Esophagus squamous epithelium (tissue), 5 donors: ENCODE measurements at places on chromosomes 13 and 19.

DNA sequence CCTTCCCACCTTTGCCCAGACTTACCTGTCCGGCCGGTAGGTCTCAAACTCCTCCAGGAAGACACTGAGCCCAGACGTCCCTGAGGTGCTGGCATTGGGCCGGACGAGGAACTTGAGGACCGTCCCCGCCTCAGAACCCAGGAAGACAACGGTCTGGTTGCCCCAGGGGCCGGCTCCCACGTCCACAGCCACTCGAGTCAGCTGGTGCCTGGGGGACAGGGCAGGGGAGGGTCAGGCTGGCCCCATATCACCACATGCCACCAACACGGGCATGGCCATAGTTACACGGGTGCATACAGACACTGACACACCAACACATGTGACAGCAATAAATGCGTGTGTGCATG lies 8.4 kb upstream of the LRG1 start:
- no peak for DNase-seq

DNA sequence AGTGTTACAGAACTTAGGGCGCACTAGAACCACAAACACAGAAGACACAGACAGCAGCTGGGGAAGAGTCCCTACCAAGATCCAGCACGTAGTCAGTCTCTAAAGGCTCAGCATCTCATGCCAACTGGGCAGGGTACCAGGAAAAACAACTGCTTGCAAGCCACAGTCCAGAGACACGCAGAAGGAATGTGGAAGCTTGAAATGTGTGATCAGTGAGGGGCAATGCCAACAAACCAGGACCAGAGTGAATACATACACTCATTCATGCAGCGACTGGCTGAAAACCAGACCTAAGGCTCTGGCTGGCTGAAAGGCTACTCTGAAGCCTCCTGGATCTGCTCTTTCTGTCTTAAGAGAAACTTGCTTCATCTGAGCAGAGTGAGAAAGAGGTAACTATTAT lies 1484.8 kb downstream of the EFNB2 start:
- DNase-seq, result no peak

DNA sequence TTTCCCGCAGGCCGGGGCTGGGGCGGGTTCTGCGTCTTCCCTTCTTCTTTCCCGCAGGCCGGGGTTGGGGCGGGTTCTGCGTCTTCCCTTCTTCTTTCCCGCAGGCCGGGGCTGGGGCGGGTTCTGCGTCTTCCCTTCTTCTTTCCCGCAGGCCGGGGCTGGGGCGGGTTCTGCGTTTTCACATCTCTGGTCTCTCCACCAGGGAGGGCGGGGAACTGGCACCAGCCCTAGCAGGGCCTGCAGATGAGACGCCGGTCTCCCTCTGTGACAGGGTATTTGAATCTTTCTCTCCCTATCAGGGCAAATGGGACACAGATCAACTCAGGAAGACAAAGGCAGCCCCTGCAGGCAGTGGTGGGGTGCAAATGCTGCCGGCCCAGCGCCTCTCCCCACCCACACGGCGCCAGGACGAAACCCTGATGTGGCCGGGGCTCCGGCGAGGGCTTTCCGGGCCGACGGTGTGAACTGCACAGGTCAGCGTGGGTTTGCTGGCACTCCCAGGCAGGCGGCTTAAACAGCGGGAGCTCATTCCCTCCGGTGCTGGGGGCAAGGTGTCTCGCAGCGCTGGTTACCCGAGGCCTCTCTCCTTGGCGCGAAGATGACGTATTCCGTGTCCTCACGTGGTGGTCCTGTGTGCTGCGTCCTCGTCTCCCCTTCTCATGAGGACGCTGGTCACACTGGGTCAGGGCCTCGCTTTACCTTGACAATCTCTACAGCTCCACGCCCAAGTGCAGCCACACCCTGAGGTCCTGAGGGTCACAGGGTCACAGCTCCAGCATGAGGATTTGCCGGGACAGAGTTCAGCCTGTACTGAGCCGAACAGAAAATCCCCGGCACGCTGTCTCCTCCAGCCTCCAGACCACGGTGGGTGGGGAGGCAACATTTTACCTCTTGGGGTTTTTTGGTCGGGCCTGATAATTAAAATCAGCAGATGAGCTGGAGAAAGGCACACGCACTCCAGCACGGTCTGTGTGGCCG lies 717 bp upstream of the C13orf46 start:
- no peak for DNase-seq

GRCh38 chr19:16146112-16146511 lies 2.6 kb downstream of the HSH2D start:
- DNase-seq, result no peak

GRCh38 chr19:1247748-1248138 lies 640 bp upstream of the MIDN start:
- no peak for DNase-seq

GRCh38 chr13:85503797-85504196 lies 295.4 kb downstream of the SLITRK6 start:
- DNase-seq, result no peak

- DNase-seq, result no peak
Observed at GRCh38 chr13:29718694-29719093, 123.2 kb upstream of the SLC7A1 start.

- no peak for DNase-seq
Observed at GRCh38 chr13:114146173-114146572, 13.8 kb upstream of the RASA3 start.

- DNase-seq, result no peak
Observed at GRCh38 chr19:6065685-6066374, 44.5 kb downstream of the RFX2 start.

DNA sequence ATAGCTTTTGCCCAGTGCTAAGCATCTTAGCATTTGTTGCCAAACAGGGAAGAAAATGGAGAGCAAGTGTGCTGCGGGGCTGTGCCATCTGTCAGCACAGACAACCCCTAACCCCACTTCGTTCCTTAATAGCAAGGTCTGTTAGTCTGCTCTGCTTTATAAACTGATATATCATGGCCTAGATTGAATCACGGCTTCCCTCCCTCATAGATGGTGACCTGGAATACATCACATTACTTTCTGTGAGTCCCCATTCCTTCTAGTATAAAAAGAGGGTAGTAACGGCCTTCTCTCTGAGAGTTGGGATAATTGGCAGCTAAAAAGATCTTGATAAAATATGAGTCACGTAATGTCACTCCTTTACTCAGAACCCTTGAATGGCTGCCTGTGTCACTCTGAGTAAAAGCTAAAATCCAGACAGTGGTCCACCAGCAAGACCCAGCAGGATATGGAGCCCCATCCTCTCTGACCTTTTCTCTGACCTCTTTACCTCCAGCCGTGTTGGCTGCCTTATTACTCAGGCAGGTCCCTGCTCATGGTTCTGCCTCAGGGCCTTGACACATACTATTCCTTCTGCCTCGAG lies 151.7 kb downstream of the DLEU7 start:
- DNase-seq, result no peak

GRCh38 chr19:29510701-29511265 lies 15.0 kb upstream of the VSTM2B start:
- no peak for DNase-seq

DNA sequence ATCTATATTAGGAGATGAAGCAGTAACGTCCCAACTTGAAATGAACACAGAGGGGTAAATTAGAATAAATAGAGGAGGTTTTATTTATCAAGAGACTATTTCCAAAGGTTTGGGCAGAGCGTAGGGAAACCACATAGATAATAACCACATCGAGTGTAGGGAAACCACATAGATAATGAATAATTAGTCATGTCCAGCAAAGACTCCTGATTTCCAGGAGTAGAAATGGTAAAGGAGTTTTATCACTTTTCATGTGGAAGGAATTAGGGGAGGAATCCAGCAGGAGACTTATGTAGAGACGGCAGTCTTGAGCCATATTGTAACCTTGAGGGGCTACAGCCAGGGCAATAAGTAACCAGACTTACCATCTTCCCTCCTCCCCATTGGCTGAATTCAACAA lies 136.3 kb upstream of the CSNK1A1L start:
- DNase-seq, result no peak

- no peak for DNase-seq
Observed at GRCh38 chr19:4816950-4817278, 14.6 kb downstream of the TICAM1 start.

- no peak for DNase-seq
Observed at GRCh38 chr13:59861676-59862075, 302.1 kb downstream of the DIAPH3 start.

DNA sequence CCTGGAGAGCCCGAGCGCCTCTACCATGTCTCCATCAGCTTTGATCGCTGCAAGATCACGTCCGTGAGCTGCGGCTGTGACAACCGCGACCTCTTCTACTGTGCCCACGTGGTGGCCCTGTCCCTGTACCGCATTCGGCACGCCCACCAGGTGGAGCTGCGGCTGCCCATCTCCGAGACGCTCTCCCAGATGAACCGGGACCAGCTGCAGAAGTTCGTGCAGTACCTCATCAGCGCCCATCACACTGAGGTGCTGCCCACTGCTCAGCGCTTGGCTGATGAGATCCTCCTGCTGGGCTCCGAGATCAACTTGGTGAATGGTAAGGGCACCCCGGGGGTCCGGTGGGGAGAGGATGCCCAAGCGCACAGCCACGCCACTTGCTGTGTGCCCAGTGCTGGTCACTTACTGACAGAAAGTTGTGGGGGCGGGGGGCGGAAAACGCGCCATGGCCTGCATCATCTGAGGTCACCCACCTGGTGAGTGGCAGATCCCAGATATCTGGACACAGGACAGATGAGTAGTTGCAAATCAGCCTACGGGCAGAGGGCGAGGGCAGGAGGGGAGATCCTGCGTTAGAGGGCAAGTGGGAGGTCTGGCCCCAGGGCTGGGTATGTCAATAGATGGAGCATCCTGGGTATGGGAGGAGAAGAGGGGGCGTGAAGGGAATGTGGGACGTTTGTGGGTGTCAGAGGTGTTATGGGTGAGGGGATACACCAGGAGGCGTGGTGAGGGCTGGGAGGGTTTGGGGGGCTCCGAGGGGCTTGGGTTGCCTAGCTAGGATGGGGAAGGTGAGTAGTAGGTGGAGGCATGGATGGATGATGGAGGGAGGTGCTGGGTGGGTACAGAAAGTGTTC lies 9.8 kb downstream of the ZSWIM4 start:
- DNase-seq, result no peak

GRCh38 chr13:19759669-19760068 lies 23.1 kb downstream of the PSPC1 start:
- DNase-seq, result no peak

DNA sequence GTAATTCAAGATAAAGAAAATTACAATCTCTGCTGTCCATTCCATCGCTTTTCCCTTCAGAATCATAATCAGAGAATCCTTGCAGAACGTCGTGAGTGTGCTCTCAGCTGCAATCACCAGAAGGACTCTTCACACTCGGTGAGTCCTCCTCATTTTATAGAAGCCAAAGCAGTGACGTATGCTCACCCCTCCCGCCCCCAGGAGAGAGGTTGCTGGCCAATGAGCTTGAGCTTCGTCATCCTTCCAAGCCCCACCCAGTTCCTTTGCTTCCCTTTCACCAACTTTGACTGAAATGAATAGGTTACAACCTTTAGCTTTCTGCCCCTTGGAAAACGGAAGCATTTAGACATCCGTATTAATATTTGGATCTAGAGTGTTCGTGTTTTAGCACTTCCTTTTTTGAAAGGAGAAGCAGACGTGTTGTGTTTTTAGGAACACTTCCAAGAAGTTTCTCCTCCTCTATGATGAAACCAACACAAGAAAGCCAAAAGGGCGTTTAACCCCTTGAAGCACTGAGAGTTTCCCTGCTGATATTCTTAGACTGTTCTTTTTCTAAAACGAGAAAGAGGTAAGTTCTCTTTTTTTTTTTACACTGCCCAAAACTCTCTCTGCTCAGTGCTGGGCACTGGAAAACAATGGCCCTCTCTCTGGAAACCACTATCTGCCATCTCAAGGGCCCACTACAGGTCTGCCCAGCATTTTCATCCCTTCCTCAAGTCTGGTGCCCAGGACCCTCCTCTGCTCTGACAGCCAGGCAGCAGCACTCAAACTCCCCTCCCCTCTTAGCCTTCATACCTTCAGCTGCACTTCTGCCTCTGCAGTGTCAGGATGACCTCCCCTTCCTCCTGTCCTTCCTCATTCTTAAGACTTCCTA lies 44.3 kb upstream of the CEACAM21 start:
- peak; percentile 43 for DNase-seq

- no peak for DNase-seq
Observed at GRCh38 chr13:41931337-41931736, 29.6 kb downstream of the VWA8 start.

DNA sequence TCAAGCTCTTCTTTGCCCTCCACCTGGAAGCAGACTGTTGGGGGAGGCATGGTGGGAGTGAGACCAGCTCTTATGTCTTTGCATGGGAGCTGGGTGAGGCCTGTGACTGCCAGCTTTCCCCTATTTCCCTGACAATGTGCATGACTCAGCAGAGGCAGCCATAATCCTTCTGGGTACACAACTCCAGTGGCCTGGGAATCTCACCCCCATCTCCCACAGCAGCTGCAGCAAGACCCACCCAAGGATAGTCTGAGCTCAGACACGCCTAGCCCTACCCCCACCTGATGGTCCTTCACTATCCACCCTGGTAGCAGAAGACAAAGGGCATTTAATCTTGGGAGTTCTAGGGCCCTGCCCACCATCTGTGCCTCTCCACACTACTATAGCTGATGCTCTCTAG lies 41.4 kb upstream of the FGF14 start:
- no peak for DNase-seq

DNA sequence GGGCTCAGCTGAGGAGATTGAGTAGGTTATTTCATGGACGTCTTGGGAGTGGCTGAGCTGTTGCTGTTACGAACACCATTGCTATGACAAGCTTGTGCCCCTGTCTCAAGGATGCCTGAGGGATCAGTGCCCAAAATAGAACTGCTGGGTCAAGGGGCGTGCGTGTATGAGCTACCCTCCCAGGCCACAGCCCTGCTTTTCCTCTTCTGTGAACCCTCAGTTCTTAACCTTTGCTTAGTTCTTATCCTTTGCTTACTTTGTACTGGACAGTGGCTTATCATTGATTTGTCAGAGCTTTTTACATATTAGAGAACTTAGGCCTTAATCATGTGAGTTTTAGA lies 9.0 kb downstream of the ARHGAP45 start:
- no peak for DNase-seq

- DNase-seq, result no peak
Observed at GRCh38 chr19:10848230-10848856, at the start of gene C19orf38. Gene C19orf38, plus strand, starts transcription at chr19:10848415. Its CDS starts 94 bp downstream, at chr19:10848509.

DNA sequence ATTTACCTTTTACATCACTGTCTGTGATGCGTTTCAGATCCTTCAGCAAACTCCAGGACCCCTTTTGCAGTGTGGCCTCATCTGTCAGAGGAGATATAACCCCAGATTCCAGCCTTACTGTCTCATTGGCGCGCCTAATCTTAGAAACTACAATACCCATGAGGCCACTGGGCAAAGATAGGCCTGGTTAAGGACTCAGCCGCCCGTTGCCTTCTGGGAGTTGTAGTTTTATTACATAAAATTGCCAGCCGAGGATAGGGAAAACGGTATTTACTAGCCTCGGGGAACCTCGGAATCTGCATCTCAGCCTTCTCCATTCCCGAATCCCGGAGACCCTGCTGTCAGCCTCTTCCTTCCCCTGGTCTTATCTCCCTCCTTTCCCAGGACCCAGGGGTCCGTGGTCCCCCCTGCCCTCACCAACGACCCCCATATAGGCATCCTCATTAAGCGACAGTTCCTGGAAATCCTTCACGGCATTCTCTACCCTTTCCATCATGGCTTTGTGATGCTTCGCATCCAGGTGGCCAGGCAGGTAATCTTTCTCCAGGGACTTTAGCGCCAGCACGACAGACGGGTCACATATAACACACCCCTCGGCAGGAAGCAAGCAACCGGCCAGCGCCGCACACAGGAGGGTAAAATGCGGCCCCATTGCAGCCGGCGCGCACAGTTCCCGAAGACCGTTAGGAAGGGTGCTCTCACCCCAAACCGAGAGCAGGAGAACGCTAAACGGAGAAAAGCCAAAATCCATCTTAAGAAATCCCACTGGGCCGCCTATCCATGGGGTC lies 1.3 kb downstream of the IZUMO1 start:
- DNase-seq, result no peak

- DNase-seq, result no peak
Observed at GRCh38 chr19:17599780-17600179, 44.3 kb downstream of the COLGALT1 start.

GRCh38 chr13:67299072-67299635 lies 69.0 kb upstream of the PCDH9 start:
- DNase-seq, result no peak
